Mesothelial cell of epicardium (in vitro differentiated cells): ENCODE measurements at places on chromosomes 13 and 19. TPM values are rescaled to one million over a fixed set of nuclear protein-coding genes. Genes with fewer than 3 reads are reported as not detected.

The NFIX gene
- total RNA-seq: 52.4 to 55.5 TPM (median 53.8 TPM) in 3 replicates

The CDX2 gene
- 0.05 to 0.16 TPM in 2 of 3 replicates, not detected in the other for total RNA-seq

DNA sequence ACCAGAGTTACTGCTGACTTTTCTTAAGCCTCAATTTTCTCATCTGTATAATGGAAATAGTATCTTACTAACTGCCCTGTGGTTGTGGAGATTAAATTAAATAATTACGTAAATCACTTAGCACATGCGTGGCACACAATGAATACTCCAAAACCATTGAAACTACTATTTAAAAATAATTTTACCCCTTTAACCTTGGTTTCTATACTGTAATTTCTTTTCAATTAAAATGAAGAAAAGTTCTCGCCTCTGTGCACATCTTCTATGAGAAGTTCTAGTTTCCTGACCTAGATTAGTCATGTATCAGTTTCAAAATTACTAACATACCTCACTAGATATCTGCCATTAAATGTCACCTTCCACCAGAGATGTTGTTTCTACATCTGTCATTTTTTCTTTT is 5.7 kb downstream of the SLITRK1 start:
- DNase-seq: no peak

GRCh38 chr13:77502104-77502720 is 33.3 kb upstream of the SCEL start:
- DNase-seq: no peak

DNA sequence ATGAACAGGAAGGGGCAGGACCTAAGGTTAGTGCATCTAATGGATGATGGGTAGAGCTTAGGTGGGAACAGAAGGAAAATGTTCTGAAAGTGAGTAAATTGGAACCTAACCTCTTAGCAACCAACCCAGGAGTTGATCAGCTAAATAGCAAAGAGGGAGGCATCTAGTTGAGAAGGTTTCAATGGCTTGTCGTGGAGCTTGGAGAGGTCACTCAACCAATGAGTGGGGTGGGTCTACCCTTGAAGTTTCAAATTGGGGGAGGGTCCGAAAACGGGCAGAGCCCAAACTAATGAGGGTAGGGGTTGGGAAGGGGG is 5.7 kb upstream of the SHKBP1 start:
- DNase-seq: no peak

The GFY gene
- not detected in 3 replicates for total RNA-seq

- no peak for DNase-seq
Observed at GRCh38 chr19:52990759-52991418, 22.8 kb upstream of the ERVV-1 start.

The PSG11 gene
- total RNA-seq: not detected in 3 replicates

DNA sequence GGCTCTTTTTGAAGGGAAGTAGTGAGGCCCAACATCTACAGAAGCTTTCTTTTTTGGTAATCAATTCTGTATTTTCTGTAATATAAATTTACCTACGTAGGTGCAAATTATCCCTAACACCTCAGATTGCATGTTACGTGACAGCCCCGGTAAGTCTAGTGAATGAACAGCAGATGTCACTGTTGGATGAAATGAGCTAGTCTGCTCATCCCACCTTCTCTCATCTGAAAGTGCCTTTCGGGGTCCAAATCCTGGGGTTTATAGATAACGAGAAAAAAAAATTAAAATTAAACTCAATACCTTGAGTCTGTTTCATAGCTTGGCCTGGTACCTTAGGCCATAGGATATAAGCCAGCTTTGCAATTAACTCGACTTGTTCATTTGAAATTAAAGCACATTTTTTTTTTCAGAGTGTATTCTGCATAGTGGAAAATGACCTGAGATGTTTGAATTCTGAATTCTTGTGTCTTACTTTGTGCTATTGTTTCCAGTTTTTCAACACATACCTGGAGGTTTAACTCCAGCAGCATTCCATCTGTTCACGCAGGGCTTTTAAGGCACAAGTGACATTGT is 548.2 kb downstream of the GPC5 start:
- DNase-seq: no peak
